ENCODE measurements at places on chromosomes 3 and 15.

- DNase-seq: peak; percentile 67
Measured at GRCh38 chr3:56917361-56918110, 115.8 kb upstream of the ARHGEF3 start.

DNA sequence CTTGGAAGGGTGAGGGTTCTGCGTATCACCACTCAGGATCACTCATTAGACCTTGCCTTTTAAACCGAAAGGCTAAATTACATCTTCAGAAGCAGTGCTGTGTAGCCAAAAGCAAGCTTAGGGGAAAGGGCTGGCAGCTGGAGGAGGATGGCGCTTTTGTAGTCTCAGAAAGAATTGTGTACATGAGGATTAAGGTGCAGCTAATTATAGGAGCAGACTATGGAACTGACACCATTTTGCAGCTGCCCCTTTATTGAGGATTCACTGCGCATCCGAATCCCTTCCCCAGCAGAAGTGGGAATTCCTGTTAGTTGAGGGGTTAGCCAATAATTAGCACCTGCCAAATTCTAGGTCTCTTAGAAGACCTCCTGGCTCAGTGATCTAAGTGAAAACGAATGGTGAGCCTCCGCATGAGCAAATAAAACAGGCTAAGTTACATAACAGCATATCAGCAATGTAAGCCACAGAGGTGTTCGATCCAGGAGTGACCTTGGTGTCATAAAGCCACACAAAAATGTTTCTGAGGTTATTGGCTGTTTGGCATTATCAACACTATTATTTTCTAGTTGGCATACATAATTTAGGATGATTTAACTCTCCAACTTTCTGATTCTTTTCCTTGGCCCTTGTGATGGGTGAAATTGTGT, 42.6 kb upstream of the SEMA6D start:
- DNase-seq: no peak

DNA sequence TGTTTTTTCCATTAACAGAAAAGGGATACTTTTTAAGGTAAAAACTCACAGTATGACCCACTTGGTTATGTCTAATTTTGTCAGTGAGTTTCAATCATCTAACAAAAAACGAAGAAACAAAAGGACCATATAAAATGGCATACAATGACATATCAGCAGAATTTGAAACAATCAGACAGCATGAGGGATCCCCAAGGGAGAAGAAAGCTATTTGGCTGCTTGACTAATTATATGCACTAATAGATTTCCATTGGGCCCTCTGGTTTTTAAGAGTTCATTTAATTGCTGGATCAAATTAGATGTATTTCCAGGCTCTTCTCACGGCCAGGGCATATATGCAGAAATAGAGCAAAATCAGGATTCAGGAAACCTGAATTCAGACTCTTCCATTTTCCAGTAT, 376.4 kb upstream of the GBE1 start:
- DNase-seq: no peak

- DNase-seq: no peak
Measured at GRCh38 chr15:69543681-69544364, 91.2 kb downstream of the RPLP1 start.

- no peak for DNase-seq
Measured at GRCh38 chr3:44110648-44111047, 131.0 kb upstream of the TOPAZ1 start.

DNA sequence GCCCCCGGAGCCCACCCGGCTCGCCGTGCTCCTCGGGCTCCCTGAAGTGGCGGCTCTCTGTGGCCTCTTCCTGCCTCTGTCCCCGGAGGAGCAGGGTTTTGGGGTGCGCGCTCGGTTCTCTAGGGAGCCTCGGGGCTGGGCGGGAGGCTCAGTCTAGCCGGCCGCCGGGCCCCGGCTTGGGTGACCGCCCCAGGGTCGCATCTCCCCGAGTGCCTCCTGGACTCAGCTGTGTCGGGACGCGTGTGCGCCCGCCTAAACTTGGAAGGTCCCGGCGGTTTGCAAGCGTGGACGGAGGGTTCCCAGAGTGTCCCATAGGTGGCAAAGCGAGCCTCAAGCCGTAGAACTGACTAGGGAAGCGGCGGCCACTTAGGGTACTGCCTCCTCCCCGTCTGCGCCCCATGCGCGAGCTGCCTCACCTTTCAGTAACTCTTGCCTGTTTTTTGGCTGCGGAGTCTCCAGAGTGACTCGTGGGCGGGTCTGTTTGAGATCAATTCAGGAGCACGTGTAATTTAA, 601 bp downstream of the ACTL6A start:
- DNase-seq: peak; percentile 72

DNA sequence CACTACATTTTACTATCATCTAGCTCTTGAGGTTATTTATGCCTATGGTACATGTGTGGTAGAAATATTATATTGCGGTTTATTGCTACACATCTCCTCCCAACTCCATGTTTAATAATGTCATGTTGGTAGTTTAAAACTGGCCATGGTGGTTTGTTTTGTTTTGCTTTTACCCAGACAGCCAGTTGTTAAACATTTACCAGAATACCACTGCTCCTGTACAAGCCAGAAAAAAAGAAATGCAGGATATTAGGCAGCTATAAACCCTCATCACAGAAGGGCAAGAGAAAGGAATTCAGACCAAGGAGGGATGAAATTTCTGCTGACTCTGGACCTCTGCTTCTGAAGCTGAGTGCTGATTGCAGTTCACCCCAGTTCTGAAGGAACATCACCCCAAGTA, 451.8 kb upstream of the IL12A start:
- no peak for DNase-seq

- no peak for DNase-seq
Measured at GRCh38 chr3:190345878-190346277, 23.6 kb upstream of the CLDN1 start.

GRCh38 chr3:161042023-161042501, 63.1 kb downstream of the B3GALNT1 start:
- no peak for DNase-seq

GRCh38 chr3:22587446-22587845, 615.7 kb upstream of the UBE2E2 start:
- no peak for DNase-seq

DNA sequence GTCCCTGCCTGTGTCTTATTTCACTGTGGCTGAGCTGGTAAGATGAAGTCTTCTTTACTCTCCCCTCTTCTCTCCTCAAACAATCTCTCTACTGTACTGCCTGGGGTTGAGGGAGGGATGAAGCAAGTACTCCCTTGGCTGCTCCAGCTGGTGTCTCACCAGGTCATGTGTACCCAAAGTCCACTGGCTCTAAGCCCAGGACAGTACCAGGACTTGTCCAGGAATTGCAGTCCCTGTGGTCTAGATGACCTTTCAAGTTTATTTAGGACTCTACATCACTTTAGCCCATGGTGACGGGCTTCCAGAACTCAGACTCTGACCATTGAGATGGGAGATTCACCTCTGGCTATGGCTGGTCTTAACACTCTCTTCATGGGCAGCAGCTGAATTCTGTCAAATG, 17.5 kb upstream of the SLC27A2 start:
- DNase-seq: no peak

DNA sequence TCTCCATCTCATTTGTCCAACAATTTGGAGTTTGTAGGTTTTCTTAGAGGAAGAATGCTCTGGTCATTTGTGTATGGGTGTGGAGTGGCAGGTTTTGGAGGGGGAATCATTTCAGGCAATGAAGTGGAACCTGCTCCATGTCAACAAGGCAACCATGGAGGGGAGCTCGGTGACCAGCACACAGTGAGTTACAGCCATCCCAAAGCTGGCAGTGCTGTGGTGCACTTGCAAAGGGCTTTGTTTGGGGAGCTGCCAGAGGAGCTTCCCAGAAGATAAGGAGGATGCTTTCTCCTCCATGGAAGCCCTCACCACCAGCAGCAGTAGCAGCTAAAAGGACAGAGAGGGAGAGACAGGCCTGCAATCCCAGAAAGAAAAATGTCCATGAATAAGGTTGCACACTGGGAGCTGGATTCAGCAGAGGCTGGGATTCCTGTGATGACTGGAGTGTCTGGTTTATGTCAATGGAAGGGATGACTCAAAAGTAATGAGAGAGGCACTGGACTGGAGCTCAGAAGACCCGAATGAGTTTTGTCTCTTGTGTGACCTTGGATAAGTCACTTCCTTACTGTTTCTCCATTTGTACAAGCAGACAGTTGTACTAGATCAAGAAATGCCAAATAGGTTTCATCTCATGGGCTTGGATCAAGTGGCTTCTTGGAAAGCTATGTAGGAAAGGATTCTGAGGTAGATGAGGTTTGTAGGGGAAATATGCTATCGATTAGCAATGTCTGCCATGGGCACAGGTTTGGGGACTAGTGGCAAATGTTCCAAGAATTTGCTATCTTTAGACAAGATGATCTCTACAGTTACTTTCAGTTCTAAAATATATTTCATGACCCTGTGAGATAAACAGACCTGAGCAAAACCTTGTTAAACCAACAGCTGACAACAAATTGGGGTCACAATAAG, 27.2 kb upstream of the UBE2Q2 start:
- DNase-seq: no peak

- no peak for DNase-seq
Measured at GRCh38 chr15:57667171-57667849, 39.2 kb upstream of the POLR2M start.

DNA sequence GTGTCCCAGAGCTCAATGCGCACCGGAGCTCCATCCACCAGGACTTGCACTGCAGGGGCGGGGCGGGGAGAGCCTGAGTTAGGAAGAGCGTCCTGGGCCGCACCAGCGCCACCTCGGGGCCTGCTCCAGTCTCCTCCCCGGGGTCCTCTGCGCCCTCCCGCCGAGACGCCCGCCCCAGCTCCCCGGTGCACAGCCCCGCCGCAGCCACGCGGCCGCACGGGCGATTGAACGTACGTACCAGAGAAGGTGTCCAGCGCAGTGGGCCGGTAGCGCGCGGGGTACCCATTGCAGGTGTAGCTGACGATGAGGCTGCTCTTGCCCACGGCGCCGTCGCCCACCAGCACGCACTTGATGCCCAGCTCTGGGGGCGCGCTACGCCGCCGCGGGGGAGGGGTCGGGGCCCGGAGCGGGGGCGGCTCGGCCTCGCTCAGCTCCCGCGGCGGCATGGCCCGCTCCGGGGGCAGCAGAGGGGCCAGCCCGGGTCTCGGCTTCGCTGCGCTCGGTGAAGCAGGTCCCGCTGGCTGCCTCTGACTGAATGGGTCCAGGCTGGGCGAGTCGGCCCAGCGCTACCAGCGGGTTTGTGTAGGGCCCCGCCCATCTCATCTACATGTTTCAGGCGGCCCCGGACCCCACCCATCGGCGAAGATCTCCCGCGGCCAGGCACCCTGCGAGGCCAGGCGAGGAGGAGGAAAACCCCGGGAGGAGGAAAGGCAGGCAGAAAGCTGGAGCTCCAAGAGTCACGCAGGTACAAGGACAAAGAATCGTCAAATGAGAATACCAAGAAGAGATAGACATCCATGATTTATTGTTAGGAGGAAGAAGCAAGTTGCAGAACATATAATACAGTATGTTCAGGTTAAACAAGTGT, at the start of gene RHOV:
RHOV (minus strand) TSS at position 541 of the 868 bp plus-strand sequence; CDS start at position 446, 95 bp downstream.
- peak; percentile 48 for DNase-seq

DNA sequence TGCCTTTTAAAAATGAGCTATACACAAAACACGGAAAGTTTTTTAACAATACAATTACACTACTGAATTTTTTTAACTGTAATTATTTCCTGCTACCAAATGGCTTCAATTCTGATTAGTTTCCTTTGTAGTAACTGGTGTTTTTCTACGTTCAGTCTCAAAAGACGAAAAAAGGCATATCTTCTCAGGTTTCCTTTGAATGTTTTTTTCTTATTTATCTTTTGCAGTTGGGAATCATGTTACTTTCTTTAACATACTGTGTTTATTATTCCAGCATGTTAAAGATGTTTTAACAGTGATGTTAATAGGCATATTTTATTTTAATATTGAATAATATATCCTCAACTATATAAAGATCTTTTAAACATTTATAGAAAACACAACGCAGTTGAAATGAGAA, 1055.5 kb downstream of the ROBO1 start:
- DNase-seq: no peak

DNA sequence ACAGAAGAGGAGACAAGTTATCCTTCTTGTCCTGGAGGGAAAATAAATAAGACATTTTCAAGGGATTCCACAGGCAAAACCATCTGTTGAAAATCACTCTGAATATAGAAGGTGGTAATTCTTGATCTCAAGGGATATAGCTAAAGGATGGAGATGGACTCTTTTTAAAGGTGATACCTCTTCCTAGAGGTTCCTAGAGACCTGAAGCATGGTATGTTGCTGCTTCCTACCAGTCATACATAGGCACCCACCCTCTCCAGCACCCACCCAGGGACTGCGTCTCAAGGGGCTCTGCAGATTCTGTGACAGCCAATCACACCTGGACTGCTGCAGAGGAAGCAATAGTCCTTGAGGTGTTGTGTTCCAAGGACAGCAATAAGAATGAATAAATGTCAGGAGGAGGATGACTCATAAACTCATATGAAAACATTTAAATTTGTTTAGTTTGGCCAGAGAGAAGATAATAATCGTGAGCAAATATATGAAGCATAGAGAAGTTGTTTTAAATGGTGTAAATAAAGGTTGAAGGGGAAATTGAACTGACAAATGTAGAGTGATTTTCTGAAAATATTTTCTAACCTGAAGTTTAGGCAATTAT, 741.6 kb upstream of the CBLB start:
- no peak for DNase-seq

GRCh38 chr15:61307474-61307873, 78.4 kb upstream of the RORA start:
- DNase-seq: no peak

- no peak for DNase-seq
Measured at GRCh38 chr3:78086150-78086549, 1046.3 kb downstream of the ROBO2 start.
